ENCODE measurements at places on chromosomes 7 and 10.

DNA sequence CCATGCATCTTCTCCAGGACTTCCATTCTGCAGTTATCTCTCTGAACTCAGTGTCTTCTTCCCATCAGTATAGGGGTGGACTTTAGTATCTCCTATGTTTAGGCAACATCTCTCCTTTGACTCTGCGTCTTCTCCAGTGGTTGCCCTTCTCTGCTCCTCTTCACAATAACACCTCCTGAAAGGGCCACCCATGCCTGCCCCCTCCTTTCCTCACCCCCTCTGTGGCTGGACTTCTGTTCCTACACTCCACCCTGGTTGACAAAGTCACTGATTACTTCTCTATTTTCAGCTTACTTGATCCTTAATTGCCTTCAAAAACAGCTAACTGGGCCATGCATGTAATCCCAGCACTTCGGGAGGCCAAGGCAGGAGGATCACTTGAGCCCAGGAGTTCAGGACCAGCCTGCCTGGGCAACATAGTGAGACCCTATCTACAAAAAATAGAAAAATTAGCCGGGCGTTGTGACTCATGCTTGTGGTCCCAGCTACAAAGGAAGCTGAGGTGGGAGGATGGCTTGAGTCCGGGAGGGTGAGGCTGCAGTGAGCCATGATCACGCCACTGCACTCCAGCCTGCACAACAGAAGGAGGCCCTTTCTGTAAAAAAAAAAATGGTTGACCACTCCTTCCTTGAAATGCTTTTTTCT is 13.7 kb downstream of the SRGN start:
- no peak for DNase-seq

GRCh38 chr7:104967595-104967994 is 46.4 kb upstream of the KMT2E start:
- no peak for DNase-seq

GRCh38 chr10:129761197-129761972 is 202.7 kb downstream of the EBF3 start:
- no peak for DNase-seq

DNA sequence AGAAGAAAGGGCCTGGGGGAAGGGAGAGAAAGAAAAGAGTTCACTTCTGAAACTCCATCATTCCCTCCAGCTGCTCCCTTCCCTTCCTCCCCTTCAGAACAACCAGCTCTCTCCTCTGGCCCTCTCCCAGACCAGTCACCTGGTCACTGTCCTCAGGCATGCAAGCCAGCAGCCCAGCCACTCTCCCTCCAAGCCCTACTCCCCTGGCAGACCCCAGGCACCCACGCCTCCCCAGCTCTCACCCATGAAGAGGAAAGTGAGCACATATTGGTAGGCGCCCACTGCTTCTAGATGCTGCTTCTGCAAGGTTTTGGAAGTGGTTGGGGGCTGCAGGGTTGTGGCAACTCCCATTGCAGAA is 353 bp downstream of the MOGAT3 start:
- DNase-seq, result no peak

DNA sequence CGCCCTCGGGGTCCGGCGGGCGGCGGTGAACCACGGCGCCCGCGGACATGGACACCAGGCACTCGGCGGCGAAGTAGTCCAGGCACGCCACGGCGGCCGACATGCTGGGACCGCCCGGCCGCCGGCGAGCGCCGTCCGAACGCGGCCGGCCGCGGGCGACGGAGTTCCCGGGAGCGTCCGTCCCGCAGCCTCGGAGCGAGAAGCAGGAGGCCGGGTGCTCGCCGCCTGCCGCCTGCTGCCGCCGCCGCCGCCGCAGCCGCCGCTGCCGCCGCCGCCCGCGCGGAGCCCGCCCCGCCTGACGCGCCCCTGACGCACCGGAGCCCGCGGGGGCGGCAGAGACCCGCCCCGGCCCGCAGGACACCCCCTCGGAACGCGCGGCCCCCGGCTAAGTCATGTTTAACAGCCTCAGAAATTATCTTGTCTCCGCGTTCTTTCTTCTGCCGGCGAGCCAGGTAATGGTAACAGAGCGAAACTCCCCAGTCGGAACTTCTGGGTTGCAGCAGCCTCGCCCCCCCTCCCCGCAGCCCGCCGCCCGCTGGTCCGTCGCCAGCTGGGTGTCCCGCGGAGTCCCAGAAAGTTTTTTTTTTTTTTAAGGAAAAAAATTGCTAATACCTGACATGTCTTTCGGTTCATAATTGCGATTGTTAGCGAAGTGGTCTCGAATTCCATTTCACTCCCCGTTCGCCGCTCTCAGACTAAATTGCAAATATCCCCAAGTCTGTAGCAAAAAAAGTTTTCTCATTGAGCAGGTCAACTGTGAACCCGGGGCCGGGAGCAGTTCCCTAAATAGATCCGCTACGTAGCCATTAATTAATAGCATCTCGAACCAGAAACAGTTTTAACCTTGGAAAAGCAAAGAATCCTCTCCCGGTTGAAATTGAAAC is at the start of gene KLF14:
Gene KLF14 (minus strand): TSS at position 277 of the 884 bp plus-strand sequence. CDS start 174 bp downstream, at position 103.
- no peak for DNase-seq

- DNase-seq, result no peak
Measured at GRCh38 chr7:49631960-49632359, 141.5 kb upstream of the VWC2 start.

- no peak for DNase-seq
Measured at GRCh38 chr7:32275216-32276009, 205.2 kb upstream of the PDE1C start.

DNA sequence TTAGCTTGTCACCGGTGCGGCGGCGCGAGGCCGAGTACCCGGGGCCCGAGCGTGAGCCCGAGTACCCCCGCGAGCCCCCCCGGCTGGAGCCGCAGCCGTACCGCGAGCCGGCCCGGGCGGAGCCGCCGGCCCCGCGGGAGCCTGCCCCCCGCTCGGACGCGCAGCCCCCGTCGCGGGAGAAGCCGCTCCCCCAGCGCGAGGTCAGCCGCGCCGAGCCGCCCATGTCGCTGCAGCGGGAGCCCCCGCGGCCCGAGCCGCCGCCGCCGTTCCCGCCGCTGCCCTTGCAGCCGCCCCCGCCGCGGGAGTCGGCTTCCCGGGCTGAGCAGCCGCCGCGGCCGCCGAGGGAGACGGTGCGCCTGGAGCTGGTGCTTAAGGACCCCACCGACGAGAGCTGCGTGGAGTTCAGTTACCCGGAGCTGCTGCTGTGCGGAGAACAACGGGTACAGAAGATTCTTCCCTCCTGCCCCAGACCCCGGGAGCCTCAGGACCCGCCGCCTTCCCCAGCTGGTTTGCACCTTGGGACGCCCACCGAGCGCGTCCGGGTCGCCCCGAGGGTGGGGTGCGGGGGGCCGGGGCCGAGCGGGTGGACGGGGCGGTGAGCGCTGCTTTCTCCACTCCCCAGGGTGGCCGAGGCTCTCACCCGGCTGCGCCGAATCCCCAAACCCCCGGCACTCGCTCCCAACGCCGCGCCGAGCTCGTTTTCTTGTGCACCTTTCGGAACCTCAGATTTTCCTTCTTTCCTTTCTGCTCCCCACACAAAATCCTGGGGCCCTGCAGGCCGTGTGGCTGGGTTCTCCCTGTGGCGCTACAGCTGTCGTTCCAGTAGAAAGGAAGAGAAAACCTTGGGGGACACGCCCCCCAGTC is 708 bp downstream of the UBN2 start:
- DNase-seq, result peak; percentile 8

DNA sequence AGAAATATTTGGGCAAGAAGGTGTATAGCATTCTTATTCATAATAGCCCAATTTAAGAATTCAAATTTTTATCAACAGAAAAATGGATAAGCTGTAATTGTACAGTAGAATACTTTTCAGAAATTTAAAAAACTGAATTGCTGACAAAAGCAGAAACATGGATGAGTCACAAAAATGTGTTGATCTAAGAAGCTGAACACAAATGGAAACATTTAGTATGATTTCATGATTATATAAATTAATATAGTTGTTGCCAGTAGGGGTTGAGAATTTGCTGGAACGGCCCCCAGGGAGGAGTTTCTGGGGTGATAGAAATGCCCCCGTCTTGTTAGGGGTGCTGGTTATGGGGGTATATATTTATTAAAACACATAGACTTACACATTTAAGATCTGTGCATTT is 179.1 kb downstream of the KLF6 start:
- no peak for DNase-seq

DNA sequence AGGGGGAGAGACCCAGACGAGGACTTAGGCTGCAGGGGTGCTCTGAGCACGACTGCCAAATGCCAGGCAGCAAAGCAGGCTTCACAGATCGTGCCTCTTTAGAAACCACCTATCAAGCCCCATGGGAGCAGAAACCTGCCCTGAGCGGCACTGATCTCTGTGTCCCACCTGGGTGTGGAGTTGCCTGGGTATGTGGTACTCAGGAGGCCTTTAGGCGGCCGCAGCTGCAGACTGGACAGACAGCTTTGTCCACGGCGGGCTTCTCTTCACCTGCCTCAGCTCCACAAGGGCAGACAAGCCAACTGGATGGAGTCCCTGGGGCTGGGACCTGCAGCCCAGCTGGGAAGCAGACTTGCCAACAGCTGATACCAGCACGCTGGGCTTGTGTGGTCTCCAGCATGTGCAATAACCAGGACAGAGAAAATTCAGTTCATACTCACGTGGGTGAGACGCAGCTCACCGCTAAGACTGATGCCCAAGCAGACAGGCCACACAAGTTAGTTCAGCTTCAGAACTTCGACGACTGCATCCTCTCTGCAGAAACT is 163.2 kb downstream of the EBF3 start:
- no peak for DNase-seq

GRCh38 chr10:101323495-101323894 is 30.5 kb upstream of the BTRC start:
- no peak for DNase-seq

Measured in NCI-H2029 (cell line).